ENCODE measurements at places on chromosomes 1 and 21. TPM values are rescaled to one million over a fixed set of nuclear protein-coding genes. Genes with fewer than 3 reads are reported as not detected.

- DNase-seq, result peak; percentile 72
Measured at GRCh38 chr1:67590329-67590728, 94.7 kb upstream of the GADD45A start.

DNA sequence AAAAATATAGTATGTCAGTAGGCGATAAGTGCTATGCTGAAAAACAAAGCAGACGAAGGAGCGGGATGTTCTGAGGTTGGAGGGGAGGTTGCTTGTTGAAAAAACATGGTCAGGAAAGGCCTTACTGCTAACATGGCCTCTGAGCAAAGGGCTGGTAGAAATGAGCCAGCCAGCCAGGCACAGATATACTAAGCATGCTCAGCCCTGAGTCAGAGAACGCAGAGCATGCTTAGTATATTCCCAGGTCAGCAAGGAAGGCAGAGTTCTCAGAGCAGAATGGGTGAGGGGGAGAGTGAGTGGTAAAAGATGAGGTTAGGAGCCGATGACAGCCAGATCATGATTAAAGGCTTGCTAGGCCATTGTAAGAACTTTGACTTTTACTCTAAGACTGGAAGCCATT is 36.7 kb downstream of the ZBTB40 start:
- DNase-seq, result peak; percentile 35

DNA sequence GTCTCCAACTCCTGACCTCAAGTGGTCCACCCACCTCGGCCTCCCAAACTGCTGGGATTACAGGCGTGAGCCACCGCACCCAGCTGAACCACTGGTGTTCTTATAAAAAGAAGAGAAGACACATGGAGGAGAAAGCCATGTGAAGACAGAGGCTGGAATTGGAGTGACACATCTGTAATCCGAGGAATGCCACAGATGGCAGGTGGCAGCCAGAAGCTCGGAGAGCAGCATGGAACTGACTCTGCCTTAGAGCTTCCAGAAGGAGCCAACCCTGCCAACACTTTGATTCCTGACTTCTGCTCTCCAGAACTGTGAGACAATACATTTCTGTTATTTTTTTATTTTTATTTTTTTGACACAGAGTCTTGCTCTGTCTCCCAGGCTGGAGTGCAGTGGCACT is 59.0 kb upstream of the ATP2B4 start:
- DNase-seq, result no peak

GRCh38 chr1:229669333-229669732 is 43.3 kb downstream of the URB2 start:
- DNase-seq, result no peak

GRCh38 chr1:234175363-234175762 is 197.9 kb upstream of the COA6 start:
- no peak for DNase-seq

Gene NUDT4B
- 25.4 TPM for total RNA-seq

Gene LRRC53
- total RNA-seq, result not detected

Gene SLC25A33
- total RNA-seq, result 6.5 TPM

Gene IL12RB2
- not detected for total RNA-seq

Gene ANKRD34A
- 1.6 TPM for total RNA-seq

Gene GABRD
- total RNA-seq, result not detected

Gene SLC1A7
- under 0.01 TPM for total RNA-seq

Gene CR1L
- not detected for total RNA-seq
